Bronchus fibroblast of lung (primary cell): ENCODE measurements at places on chromosomes 5 and 9. TPM values are rescaled to one million over a fixed set of nuclear protein-coding genes. Genes with fewer than 3 reads are reported as not detected.

RPL35 gene
- 3,713 and 4,137 TPM in 2 replicates for total RNA-seq

C9orf50 gene
- total RNA-seq, result 0.50 TPM in 1 of 2 replicates, not detected in the other

ATP6V0E1 gene
- total RNA-seq, result 88.9 and 94.0 TPM in 2 replicates

SLC6A3 gene
- total RNA-seq, result not detected in 2 replicates

LECT2 gene
- not detected in 2 replicates for total RNA-seq

TICAM2 gene
- 4.5 and 5.2 TPM in 2 replicates for total RNA-seq

DBH gene
- total RNA-seq, result not detected in 2 replicates

ABO gene
- total RNA-seq, result not detected in 2 replicates
